ENCODE measurements at places on chromosomes 4 and X.

DNA sequence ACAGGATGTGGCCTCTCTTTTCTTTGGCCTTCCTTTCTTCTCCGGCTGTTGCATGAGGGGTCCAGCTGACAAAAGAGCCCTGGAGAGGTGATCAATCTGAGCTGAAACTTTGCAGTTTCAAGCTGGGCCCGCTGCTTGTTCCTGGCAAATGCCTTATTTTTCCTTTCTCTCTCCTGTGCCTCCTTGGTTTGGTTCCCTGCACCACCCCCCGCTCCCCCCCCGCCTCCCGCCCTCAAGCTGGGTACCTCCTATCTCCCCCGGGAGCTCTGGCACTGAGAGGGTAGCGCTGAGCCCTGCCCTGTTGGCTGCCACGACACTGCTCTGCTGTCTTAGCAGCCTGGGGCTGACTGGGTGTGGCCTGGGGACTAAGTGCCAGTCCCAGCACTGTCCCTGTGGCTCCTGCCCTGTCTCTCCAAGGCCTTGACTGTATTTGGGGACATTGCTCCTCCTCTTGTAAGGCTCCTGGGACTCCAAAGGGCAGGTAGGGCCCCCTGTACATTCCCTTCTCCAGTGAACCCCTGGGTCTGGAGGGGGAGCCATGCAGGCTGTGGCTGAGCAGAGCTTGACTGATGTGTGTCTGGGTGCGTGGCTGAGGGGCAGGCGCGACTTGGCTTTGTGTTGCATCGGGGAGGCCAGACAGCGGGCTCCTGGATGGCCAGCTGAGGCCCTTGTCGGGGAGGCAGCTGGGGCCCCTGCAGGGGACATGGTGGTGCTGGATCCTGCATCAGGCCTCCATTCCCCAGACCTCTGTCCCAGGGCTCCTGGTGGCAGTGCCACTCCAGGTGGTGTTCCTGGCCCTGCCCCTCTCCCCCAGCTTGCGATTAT lies 1.1 kb downstream of the PLXNA3 start:
- DNase-seq: no peak

- DNase-seq: no peak
Observed at GRCh38 chr4:38113132-38113531, 152.9 kb downstream of the PTTG2 start.

DNA sequence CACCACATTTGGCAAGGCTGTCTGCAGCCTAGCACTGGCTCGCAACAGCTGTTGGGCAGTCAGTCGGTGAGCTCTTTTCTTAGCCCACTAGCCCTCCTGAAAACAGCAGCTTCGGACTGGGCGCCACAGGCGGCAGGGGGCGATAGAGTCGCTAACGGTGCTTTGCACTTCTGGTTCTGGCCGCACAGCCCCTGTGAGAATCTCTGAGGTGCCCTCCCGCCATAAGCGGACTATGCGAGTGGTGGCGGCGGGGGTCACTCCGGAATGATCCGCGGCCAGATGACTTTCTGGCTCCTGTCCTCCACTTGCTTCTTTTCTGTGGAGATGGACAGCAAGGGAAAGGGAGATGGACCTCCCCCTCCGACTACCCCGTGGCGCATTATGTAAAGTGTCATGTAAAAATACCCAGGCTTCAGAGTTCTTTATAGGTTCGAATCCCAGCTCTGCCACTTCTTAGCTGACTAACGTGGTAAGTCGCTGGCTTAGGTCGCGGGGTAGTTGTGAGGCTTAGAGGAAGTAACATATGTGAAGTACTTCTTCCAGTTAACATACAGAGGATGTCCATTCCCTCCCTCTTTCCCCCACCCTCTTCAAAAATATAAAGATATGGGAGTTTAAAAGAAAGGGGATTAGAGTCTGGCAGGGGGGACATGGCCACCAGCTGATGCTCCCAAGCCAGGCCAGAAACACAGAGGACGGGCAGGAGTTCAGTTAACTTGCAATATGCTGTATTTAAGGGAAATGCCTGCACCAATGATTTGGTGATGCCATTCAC lies 11.0 kb downstream of the ARHGAP36 start:
- peak; percentile 52 for DNase-seq

DNA sequence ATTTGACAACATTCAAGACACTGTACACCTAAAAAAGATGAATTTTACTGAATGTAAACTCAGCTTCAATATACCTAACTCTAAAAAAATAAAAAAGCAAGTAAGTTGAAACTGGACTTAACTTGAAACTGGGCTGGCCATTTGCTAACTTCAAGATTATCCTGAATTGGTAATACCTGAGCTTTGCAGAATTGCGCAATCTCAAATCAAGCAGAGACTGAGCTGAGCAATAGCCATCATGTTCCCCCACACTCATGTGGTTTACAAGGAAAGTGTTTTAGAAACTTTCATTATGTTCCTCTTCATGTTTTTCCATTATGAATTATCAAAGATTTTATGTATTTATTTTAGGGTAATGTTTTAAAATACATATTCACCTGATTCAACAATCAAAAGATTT lies 38.7 kb downstream of the ANXA5 start:
- no peak for DNase-seq

DNA sequence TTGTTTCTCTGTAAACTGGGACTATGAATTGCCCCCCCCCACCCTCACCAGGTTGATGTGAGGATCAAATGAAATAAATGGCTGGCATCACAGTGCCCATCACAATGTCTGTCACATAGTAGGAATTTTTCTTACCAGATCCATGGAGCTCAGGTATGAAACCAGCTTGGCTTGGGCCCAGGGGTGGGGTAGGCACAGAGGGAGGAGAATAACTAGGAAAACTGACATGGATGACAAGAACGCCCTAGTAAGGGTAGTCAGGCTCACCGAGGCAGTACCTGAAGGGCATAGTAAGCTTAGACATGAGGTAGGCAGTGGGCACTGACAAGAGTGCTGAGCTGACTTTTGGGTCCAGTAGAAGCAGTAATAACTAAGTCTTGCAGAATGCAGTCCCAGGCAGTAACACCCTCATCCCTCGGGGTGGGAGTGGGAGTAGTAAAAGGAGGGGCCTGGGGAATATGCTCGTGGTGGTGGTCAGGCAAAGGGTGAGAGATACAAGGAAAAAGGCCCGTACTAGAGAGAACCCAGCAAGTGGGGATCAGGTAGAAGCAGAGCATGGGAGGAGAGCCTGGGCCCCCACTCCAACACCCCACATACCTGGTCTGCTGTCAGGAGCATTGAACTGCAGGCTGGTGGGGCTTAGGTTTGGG lies 155.9 kb upstream of the PJA1 start:
- DNase-seq: peak; percentile 42

DNA sequence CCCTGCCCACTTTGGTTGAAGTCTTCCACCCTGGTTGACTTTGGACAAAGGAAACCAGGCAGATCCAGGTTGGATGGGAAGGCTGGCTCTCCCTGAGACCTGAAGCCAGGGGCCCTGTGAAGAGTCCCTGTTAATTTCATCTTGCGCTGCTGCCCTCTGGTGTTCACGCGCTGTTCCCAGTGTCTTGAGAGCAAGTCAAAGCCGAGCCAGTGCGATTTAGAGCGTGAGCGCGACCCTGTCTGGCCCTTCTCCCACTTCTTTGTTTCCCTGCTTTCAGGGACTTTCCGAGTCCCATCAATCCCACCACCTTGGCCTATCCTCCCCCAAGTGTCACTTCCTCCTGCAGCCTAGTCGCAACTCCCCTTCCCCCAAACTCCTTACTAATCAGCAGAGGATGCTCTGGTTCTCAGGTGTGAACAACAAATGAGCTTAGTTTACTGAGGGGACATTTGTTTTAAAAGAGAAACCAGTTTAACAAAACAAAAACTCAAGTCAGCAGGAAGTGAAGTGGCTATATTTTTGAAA lies 25.8 kb upstream of the CHRNA9 start:
- DNase-seq: no peak

GRCh38 chr4:169485086-169485485 lies 127.3 kb downstream of the NEK1 start:
- no peak for DNase-seq

DNA sequence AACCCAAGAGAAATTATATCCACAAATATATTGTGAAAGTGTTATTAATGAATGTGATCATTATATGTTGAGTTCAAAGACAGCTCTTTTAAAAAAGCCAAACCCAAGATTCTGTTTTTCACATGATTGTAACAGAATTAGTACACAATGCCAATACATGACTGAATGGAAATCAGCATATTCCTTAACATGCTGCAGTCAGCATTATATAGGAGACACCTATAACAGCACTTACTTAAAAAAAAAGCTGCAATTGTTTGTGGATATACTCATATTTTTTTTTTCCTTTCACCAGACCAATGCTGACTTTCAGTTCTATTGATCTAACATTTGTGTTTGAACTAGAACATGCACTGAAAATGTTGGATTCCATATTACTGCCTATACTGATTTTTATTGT lies 165.2 kb downstream of the CCSER1 start:
- DNase-seq: no peak

- DNase-seq: no peak
Observed at GRCh38 chr4:64520421-64520820, 111.2 kb upstream of the TECRL start.

GRCh38 chrX:44447214-44447613 lies 95.4 kb downstream of the FUNDC1 start:
- no peak for DNase-seq

- DNase-seq: no peak
Observed at GRCh38 chrX:37786624-37787422, 7.0 kb downstream of the CYBB start.

GRCh38 chrX:50643525-50644137 lies 170.4 kb downstream of the SHROOM4 start:
- no peak for DNase-seq

DNA sequence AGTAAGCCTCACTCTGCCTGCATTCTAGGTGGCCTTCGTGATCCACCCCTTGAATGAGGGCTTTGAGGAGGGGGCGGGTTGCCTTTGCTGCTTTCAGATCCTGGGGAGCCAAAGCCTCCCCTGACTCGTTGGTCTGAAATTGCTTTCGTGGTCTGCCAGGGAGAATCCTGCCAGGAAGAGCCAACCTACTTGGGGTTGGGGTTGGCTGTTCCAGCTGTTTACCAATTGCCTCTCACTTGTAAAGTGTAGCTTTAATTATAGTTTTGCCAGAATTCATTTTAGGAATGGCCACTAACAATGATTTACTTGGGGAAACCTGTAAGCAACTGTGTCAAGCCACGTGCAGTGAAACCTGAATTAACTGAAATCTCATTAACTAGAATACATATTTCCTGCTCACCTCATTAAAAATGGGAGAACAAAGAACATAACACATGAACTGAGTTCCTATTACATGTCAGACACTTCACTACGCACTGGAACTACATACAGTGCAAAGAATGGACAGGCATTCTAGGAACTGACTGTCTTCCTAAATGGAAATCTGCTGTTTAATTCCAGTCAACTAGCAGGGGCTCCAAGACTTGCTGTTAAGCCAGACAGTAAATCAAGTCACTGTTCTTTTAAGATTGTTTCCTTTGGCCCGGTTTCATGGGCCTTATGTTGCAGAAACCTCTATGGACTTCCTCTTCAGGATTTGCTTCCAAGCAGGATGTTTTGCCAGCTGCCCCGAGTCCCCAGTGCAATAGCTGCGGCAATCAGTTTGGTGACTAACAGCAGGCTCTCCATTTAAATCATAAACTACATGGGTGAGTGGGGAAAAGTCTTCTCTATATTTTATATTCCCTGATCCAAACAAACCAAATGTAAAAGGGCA lies 16.4 kb upstream of the NKRF start:
- no peak for DNase-seq

DNA sequence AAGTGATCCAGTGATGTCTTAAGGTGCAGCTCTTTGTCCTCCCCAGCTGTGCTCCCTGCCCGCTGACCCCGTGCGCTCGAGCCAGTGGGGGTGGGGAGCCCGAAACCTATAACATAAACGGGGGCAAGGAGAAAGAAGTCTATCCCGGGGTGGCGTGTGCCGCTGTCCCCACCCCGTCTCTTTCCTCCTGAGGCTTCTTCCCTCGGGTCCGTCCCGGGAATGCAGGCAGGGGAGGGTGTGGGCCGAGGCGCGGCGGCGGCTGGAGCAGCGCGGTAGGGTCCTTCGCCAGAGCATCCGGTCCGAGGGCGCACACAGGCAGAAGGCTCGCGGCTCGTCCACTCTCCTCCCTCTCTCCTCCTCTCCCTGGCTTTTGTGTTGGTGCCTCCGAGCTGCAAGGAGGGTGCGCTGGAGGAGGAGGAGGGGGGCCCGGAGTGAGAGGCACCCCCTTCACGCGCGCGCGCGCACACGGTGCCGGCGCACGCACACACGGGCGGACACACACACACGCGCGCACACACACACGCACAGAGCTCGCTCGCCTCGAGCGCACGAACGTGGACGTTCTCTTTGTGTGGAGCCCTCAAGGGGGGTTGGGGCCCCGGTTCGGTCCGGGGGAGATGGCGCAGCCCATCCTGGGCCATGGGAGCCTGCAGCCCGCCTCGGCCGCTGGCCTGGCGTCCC lies at the start of gene RAB33A:
Gene RAB33A (plus strand): TSS at position 517 of the 681 bp plus-strand sequence. CDS start 101 bp downstream, at position 618.
- DNase-seq: no peak

DNA sequence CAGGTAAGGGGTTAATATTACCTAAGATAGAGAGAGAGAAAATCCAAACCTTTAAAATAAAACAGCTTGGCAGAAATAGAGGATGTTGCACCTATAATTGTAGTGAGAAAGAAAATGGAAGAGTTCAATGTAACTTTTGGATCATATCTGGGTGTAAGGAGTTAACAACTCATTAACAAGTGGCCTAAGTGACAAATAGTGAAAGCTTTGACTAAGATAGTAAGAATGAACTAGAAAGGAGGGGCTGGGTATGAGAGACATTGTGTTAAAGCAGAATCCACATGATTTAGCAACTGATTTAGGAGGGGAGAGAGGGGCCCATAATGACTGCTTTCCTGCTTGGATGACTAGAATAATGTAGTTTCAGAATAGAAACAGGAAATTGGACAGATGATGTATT lies 761.0 kb downstream of the IL1RAPL1 start:
- DNase-seq: no peak

GRCh38 chrX:39602195-39602594 lies 495.6 kb downstream of the BCOR start:
- DNase-seq: no peak

DNA sequence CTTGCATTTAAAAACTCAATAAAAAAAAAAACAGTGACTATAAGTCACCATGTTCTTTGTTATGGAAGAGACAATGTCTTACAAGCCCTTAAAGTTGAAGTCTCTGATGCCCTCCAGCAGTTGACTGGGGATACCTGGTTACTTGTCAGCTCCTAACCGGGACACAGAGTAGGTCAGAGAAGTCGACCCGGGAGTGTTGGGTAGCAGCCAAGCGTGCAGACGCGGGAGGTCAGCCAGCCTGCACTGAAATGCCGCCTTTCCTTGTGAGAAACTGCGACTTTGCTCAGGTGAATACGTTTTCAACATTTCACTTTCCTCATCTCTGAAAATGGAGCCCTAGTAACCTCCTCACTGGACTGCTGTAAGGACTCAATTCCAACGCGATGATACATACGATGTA lies 81.8 kb downstream of the F11 start:
- DNase-seq: no peak

- DNase-seq: no peak
Observed at GRCh38 chr4:106971636-106972035, 64.5 kb downstream of the DKK2 start.

- no peak for DNase-seq
Observed at GRCh38 chr4:80489798-80490197, 154.3 kb downstream of the CFAP299 start.

DNA sequence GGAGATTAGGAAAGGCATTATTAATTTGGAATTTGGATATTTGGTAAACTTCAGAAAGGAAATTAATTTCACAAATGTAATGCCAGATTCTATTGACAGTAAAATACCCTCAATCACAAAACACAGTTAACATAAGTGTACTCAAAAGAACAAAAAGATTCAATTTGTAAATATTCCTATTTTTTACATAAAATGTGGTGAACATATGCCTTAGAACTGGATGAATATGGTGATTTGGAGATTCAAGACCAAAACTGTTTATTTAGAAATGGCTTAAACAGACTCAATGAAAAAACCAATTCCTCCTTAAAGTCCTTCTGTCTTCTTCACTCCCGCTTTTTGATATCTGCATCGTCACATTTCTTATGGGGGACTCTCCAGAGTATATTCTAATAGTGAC lies 417.6 kb upstream of the TENM3 start:
- DNase-seq: no peak

Data from vagina (tissue), 2 donors.